A549 (cell line): ENCODE measurements at places on chromosomes 5 and 9. TPM values are rescaled to one million over a fixed set of nuclear protein-coding genes. Genes with fewer than 3 reads are reported as not detected.

DNA sequence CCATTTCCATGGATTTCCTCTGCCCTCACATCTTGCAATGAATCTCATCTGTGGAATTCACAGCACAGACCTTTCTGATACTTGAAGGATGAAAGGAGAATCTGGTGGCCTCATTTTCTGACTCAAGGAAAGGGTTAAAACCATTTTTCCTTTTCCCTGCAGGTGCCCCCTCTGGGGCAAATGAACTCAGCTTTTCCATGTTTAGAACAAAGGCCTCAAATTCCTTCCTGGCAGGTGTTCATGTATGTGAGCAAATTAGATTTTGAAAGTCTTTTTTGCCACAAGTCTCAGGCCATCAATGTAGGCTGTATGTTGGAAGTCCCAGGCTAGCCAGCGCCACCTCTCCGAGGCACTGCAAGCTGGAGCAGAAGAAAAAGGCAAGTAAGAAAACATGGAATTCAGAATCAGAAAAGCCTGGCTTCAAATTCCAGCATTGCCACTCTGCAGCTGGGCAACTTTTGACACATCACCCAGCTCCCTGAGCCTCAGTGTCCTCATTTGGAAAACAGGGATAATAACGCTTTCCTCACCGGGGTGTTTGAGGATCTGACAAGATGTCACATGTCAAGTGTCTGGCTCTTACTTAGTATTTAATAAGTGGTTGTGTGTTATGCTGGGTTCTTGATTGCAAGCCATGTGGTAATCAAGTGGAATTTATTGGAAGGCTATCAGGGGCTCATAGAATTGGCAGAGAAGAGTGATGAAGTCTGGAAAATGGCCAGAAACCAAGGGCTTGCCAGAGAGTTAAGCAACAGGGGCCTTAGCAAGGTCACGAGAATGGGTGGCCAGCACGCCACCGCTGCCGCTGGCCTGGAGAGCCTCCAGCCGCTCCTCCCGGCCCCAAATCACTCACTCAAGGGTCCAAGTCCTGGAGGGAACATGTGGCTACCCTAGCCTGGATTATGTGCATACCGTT is 48.4 kb upstream of the SMIM23 start:
- no peak for DNase-seq

TRMT10B gene
- polyA plus RNA-seq, result 6.3 to 6.9 TPM (median 6.5 TPM) in 3 replicates

GRCh38 chr5:134112726-134113362 is 1.6 kb upstream of the TCF7 start:
- no peak for DNase-seq

- peak; percentile 60 for DNase-seq
Measured at GRCh38 chr5:172420235-172420939, 33.9 kb downstream of the SH3PXD2B start.
